ENCODE measurements at places on chromosomes 16 and 17.
A peak's percentile ranks its signal among the peaks of the same experiment; 100 is the strongest.

DNA sequence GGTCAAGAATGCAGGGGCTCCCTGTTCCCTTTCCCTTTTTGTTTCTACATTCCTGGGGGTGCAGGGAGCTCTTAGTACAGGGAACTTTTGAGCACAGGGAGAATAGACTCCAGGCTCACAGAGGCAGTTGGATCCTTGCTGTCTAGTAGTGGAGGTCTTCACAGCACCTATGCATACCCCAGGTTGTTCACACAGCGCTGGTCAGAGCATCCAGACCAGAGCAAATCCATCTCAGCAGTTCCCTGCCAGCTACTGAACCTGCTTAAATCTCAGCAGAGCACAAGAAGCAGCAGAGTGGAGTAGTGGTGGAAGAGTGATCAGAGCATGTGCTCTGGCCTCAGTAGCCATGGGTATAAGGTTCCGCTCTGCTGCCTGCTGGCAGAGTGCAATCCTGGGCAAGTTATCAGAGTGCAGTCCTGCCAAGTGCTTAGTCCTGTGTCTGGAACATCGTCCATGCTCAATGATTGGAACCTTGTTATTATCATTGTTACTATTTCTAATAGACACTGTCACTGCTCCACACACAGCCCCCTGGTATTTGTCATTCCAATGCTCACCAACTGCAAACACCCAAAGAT, 220.4 kb downstream of the CBLN1 start:
- no peak for DNase-seq

GRCh38 chr17:42522263-42522790, 13.7 kb upstream of the NAGLU start:
- DNase-seq, result no peak

DNA sequence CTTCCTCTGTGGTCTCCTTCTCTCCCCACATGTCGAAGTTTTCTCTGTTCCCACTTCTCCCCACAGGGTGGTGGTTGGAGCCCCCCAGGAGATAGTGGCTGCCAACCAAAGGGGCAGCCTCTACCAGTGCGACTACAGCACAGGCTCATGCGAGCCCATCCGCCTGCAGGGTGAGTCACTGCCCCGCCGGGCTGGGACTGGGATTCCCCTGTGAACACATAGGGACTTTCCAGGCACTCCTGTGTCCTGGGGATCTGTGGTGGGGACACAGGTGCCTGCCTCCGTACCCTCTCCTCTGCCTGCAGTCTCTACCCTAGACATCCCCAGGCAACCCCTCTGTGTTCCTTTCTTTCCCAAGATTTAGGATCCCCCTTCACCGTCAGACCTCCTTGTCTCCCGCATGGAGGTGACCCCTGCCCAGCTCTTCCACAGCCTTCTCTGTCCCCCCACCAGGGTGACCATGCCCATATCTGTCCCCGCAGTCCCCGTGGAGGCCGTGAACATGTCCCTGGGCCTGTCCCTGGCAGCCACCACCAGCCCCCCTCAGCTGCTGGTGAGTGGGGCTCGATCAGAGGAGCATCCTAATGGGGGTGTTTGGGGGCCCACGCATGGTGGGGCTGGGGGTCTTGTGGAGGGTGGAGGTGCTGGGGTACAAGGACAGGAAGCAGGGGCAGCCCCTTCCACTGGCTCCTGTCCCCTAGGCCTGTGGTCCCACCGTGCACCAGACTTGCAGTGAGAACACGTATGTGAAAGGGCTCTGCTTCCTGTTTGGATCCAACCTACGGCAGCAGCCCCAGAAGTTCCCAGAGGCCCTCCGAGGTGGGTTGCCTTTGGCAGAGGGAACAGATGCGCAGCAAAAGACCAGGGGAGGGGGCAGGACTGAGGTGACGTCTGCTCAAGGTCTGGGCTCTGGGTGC, 5.8 kb downstream of the ITGAM start:
- no peak for DNase-seq

DNA sequence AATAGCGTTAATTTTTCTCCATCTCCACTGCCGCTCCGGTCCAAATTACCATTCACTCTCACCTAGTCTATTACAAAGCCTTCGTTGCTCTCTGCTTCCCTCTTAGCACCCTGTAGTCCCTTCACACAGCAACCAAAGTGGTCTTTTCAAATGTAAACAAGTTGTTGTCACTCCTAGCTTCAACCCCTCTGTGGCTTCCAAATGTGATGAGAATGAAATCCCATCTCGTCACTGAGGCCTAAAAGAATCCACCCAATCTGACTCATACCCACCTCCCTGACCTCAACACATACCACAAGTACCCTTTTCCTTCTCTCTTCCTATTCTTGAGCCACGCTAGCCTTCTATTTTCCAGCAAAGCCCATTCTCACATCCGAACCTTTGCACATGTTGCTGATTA, 2.2 kb upstream of the PELP1 start:
- DNase-seq, result no peak

GRCh38 chr17:49565948-49566491, 9.7 kb upstream of the NXPH3 start:
- peak; percentile 32 for DNase-seq

DNA sequence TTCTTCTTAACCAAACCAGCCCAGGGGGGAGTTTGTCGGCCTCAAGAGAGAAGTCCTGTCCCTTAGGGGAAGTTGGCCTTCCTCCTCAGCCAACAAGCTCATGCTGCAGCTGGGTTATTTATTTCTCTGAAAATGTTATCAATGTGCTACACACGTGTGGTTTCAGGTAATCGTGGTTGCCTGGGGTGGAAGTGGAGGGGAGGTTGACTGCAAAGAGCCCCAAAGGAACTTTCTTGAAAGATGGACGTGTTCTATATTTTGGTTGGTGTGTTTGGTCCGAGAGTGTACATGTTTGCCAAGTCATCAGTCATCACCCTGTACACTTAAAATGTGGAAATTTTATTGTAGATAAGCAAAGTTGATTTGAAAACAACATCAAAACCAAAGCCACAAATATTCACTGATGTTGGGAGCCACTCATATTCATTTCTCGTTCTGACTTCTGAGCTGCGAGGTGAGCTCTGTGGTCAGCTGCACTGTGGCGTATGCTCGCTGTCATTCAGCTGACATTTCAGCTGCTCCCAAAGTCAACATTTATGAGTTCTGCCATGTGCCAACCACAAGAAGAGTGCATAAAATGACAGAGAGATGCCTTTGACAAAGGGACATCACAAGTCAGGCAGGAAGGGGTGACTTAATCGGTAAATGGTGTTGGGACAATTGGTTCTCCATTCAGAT, 26.5 kb upstream of the ADGRG1 start:
- peak; percentile 75 for DNase-seq

DNA sequence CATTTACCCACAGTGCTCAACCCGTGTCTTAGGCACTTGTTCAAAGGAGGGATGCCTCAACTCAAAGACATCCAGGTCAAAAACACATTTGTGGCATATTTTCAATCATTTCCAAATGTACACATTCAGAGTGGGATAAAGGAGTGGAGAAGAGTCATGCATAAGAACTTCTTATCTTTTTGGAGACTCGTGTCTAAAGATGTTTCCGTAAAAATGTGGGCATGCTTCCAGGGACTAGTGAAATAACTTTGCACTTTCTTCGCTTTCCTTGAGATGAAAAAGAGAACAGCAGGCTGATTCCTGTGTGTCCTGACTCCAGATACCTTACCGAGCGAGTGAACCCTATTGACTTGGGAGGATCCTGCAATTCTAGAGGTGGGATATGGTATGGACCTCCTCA, 256.6 kb upstream of the KCNJ16 start:
- no peak for DNase-seq

DNA sequence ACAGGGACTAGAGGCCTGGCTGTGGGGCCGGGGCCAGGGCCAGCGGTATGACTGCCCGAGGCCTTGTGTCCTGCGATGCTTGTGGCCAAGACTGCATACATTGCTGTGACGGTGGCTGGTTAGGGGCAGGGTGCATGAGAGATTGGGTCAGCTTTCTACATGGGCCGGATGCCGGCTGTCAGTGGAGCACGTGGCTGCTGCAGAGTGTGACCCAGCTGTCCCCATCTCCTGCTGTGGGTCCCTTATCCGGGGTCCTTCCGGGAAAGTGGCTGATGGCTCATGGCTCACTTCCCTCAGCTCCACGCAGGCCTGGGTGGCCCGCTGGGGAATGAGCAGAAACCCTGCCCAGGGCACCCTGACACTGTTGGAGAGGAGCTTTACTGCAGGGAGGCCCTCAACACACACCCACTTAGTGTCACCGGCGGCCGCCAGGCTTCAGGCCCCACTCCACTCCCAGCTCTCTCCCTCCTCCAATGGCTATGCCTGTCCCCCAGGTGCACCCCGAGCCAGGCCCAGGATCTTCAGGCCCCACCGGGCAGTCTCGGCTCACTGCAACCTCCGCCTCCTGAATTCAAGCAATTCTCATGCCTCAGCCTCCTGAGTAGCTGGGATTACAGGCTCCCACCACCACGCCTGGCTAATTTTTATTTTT, 808 bp upstream of the RGS11 start:
- no peak for DNase-seq

DNA sequence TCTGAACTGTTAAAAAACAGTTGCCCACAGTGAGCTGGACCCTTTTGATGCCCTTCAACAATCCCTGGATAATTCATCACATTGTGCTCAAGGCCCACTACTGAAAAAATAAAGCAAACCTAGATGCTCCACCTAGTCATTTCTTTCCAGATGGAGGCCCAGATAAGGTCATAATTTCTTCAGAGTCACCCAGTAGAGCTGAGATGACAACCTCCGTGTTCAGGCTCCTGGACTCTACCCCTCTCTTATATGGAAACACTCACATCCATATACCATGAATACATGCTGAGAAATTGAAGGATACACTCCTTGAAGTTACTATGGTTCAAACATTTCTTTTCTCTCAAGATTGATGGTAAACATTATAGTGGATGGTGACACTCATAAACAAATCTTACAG, 2.7 kb upstream of the ABCA3 start:
- no peak for DNase-seq

DNA sequence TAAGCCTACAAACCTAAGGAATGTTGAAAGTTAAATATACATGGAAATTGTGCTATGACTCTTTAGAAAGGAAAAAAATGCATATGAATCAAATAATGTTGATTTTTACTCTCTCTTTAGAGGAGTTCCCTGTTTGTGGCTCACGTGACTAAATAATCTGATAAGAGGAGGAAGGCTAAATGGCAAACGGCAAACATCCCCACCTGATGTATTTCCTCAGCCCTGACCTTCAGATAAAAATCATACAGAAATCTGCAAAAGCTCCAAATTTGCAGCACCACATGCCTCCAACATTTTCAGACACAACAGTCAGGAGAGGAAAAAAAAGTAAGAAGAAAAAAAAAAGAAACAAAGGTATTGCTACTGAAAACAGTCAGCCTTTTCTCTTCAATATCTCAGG, 423.0 kb upstream of the PSMD7 start:
- no peak for DNase-seq

- no peak for DNase-seq
Observed at GRCh38 chr17:60102632-60103096, 23.9 kb upstream of the HEATR6 start.

- no peak for DNase-seq
Observed at GRCh38 chr16:26802440-26802839, 264.3 kb upstream of the C16orf82 start.
